Kidney capillary endothelial cell (primary cell): ENCODE measurements at places on chromosomes 2 and 18.

DNA sequence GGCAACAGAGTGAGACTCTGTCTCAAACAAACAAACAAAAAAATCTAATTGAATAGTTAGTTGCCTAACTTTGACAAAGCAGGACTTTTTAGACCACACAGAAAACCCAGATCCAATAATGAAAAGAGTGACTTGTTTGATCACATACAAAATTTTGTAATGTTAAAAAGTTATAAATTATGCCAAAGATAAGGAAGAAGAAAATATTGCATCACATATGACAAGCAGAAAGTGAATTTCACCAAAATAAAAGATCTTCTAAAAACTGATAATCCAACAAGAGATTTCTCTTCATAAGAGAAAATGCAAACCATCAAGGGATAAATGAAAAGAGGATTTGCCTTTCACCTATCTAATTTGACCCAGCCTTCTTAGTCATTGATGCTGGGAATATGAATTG is 2.8 kb upstream of the RMP24 start:
- no peak for DNase-seq

DNA sequence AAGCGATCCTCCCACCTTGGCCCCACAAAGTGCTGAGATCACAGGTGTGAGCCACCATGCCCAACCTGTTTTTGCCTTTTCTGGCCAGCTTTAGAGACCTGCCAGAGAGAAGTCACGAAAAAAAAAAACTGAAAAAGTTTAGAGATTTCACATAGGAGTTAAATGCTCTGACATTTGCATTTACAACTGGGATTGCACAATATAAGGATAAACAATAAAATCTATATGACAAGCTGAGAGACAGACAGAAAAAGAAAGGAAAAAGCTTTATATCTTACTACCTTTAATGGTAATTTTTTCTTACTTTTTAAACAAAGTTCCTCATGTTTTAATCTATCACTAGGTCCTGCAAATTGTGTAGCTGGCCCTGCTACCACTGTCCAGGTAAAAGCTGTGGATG is 466.5 kb downstream of the TXNL1 start:
- no peak for DNase-seq

DNA sequence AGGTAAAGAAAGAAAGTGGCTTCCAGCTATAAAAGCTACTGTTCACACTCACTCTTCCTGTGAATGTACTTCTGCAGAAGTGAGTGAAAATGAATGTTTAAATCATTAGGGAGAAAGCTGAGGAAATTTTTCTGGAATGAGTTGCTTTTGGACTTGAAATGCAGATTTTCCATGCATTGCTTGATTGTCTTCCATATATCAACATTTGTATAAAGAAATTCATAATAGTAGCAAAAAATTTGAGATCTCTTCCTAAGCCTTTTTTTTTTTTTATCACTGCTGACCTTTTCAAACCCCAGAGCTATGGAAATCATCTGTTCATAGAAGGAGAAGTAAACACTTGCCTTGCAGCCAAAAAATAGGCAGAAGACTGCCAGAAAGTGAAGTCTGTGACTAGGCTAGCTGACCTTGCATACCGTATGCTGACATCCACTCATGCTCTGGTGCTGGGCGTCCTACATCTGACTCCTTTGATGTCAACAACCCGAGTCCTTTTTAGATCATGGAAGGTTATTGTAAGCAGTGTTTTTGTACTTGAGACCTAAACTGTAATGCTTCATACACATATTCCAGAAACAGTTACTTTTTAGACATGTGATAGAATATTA is 154.5 kb upstream of the RASGRP3 start:
- no peak for DNase-seq

- no peak for DNase-seq
Measured at GRCh38 chr2:634041-634440, 43.2 kb downstream of the TMEM18 start.
